ENCODE measurements at places on chromosomes 12 and 14.

GRCh38 chr12:5047729-5048128, 4.0 kb downstream of the KCNA5 start:
- no peak for DNase-seq

GRCh38 chr12:118714051-118714460, 267.3 kb upstream of the SRRM4 start:
- DNase-seq = peak; percentile 84

- DNase-seq = no peak
Observed at GRCh38 chr12:97960225-97960624, 497.6 kb downstream of the RMST start.

DNA sequence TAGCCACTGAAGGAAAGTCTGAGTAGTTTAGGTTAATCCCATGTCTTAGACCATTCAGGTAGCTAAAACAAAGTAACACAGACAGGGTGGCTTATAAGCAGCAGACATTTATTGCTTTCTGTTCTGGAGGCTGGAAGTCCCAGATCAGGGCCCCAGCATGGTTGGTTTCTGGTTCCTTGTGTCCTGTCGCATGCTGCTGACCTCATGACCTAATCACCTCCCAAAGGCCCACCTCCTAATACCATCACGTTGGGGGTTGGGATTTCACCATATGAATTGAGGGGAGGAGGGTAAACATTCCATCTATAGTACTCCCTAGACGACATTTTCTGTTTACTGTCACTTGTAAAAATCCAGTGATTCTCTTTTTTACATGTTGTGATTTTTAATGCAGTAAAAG, 148.6 kb downstream of the FBXL14 start:
- no peak for DNase-seq

DNA sequence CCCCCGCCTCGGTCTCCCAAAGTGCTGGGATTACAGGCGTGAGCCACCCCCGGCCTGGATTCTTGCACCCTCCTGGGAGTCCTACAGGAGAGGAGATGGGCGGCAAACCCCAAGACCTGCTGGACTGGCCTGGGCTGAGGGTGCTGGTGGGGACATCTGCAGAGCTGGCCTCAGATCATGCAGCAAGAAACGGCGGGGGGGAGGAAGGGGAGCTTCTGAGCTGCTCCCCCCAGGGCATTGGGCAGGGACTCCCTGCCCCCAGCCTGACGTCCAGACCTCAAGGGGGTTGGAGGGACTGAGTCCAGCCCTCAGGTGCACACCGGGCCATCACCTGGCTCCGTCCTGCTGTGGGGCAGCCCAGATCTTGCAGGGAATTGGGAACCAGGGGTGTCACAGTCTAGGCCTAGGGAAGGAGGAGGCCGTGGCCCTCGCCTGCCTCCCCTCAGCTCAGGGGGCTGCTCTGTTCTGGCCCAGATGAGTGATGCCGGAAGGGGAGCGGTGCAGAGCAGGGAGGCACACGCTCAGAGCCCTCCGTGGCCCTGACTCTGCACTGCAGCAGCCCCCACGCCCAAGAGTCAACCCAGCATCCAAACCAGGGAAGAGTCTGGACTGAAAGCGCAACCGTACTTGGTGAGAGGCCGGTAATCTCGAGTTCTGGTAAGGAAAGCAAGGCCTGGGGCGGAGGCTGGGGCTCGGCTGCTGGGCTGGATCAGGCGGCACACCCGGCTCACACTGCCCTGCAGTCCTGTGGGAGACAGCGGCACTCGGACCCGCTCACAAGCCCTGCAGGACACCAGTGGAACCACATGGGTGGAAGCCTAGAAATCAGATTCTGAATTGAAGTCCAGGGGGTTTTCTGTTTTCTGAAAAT, 8.9 kb upstream of the AMN start:
- DNase-seq = no peak

GRCh38 chr14:75863221-75863620, 118.6 kb downstream of the TGFB3 start:
- DNase-seq = no peak

DNA sequence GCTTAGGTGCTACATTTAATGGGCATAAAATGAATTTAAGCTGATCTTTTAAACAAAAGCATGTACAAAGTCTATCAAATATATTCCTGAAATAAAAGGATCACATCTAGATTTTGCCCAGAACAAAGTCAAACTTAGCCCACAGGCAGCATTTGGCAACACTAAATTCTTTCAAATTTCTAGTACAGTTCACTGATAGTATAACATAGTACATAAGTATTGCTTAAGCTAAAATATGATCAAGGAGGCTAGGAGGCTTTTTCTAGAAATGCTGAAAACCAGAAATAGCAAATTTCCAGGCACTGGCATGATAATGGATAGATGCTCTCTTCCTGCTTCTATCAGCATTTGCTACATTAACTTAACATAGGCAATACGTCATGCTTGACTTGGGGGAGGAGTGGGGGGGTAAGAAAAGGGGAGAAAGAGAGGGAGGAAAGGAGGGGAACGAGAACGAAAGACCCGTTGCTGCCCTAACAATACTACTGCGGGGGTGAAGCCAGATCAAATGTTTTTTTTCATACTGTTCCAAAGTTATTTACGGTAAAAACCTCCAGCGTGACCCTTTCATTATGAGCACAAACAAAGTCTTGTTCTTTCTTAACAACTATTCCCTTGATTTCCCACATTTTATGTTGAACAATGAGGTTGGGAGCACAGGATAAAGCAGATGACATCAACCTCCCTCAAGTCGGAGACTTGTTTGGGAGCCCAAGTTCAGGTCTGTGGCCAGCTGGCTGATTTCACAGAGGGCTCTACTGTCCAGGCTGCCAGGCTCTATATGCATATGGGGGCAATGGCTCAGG, 10.6 kb downstream of the TMED10 start:
- DNase-seq = no peak

- no peak for DNase-seq
Observed at GRCh38 chr14:87686746-87687145, 306.2 kb downstream of the GALC start.

GRCh38 chr14:93688820-93689219, 99.5 kb downstream of the PRIMA1 start:
- DNase-seq = no peak

DNA sequence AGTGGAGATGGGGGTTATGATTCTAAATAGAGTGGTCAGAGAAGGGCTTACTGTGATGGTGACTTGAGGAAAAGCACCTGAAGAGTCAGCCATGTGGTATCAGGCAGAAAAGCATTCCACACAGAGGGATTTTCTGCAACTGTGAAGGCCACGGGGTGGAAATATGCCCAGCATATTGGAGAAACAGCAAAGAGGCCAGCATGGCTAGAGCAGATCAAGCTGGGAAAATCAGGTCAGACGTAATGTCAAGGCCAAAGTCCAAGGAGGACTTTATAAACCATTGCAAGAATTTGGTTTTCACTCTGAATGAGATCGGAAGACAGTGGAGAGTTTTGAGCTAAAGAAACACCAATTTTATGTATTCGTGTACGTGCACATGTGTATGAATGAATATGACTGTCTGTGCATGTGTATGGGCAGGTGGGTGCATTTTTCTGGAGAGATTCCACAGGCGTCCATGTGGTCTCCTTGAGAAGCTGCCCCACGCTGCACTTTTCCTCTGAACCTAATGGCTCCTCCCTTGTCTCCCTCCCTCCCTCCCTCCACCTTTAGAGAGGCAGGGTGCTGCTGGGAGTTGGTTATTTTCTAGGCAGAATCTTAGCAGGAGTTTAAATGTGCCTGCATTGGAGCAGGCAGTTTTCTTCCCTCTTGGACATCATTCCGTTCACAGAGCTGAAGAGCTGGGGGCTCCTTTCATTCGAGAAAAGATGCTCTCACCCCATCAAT, 97.4 kb upstream of the PPP4R3A start:
- no peak for DNase-seq

DNA sequence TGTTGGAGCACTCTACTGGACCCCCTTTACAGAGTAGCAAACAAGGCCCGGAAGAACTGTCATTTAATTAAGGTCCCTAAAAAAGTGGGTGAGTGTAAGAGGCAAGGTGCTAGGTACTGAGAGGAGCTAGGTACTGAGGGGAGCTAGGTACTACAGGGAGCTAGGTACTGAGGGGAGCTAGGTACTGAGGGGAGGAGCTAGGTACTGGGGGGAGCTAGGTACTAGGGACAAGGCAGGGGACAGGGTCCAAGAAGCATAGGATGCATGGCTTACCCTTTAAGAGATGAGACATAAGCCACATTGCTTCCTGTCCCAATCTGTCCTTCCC, 4.9 kb downstream of the KRT5 start:
- DNase-seq = no peak

- DNase-seq = peak; percentile 23
Observed at GRCh38 chr12:3751151-3752095, 1.5 kb downstream of the CRACR2A start.

GRCh38 chr12:77003914-77004313, 61.5 kb downstream of the E2F7 start:
- no peak for DNase-seq

DNA sequence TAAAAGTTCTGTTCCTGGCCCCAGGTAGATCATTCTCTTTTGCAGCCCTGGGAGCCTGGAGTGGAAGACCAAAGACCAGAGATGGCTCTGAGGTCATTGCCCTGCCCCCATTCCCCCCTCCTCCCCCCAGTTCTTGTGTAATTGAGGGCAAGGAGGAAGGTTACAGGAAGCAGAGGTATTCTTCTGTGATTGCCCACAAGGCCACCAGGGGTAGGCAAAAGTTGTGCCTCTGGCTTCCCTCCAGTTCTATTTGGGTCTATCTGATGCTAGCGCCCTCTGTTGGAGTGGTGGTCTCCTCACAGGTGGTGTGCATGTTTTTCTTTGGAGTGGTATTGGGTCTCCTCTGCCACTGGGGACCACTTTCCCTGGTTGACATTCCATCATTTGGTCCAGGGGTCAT, 41.2 kb upstream of the CRY1 start:
- DNase-seq = peak; percentile 66

DNA sequence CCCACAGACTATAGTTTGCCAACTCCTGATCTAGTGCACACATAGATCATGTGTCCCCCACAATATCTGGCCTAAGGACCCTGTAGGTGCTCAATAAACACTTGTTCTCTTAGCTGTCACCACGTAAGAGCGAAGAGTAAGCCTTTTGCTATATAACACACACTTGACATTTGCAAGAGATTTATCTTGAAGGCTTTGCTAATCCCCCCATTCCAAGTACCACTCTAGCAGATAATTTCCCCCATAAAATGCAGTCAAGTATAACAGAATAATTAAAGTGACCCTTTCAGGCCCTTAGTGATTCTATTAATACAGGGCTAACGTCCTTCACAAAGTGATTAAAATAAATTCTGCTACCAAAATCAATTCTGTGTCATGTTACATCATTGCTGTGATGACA, 87.5 kb downstream of the PLXNC1 start:
- DNase-seq = no peak

DNA sequence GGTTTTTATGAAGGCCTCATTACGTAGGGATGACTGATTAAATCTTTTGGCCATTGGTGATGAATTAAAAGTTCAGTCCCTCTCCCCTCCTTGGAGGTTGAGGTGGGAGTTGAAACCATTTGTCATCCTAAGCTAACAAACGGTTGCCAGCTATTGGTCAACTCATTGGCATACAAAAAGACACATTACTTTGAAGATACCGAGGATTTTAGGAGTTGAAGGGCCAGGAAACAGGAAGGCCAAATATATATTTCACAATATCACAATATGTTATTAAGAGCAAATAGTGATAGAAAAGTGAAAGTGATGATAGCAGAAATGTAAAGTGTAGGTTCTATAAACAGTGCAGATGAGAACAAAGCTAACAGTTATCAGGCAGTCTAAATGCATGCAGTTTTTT, 24.4 kb downstream of the RCOR1 start:
- no peak for DNase-seq

GRCh38 chr12:106892075-106892474, 63.6 kb upstream of the TMEM263 start:
- no peak for DNase-seq

DNA sequence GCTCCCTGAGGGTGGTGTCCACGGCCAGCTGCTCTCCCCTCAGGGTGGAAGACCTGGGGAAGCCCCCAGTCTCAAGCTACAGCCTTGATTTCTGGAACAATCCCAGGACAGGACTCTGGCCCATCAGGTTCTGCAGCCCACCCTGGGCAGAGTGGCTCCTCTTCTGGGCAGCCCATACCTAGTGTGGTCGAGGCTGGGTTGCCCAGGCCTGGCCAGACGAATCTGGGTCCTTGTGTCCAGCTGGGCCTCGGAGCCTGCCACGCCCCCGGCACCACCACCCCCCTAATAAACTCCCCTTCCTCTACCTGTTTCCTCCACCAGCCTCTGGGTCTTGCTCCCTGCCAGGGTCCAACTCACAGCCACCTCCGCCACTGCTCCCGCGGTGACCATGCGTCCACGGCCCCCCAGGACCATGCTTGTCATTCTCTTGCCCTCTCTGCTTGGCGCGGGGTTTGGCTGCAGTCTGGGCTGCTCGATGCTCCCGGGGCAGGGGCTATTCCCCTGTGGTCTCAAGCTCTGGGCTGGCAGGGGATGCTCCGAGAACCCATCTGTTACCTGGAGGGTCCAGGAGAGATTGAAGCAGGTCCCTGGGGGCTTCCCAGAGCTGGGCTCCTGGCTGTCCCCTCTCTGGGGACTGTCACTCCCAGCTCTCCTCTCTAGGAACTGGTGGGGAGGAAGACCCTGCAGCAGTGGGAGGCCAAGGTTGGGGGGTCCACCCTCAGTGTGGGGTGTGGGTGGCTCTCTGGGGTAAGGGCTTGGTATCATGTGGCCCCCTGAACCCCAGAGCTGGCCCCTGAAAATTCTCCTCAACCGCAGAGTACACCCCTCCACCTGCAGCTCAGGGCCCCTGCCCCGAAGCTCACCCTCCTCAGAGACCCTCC, 8.7 kb upstream of the GPR132 start:
- DNase-seq = no peak

DNA sequence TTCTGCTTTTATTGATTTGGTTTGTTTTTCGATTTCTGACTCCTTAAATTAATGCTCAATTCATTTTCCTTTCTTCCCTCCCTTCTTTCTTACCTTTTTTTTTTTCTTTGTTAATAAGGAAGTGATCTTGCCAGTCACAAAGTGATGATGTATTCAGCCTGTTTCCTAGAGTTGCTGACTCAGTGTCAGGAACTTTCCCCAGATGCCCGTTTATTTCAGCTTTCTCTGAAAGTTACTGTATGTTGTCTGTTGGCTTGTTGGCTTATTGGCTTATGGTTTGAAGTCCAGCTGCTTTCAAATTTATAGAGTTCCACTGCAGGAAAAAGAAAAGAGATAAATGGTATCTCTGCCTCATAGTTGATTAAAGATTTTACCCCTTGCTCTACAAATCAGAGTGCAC, 12.4 kb upstream of the SLC6A15 start:
- no peak for DNase-seq

DNA sequence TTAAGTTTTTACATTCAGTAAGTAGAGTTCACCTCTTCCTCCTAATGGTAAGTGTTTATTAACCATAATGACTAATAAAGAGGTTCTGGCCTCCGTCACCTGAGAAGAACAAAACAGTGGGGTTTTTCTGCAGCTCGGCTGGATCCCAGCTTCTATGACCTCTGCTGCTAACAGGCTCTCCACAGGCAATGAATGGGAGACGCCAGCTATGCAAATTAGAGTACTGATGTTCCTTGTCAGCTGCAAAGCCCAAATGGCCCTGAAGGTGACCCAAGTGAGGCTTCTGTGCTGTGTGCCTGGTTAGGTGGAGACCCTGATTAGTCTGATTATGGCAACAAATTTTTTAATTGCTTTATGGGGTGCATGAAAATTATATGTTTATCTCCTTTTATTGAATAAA, 218.1 kb downstream of the APAF1 start:
- no peak for DNase-seq

GRCh38 chr12:28088566-28089272, 101.5 kb upstream of the CCDC91 start:
- no peak for DNase-seq

GRCh38 chr14:64789696-64790095, 85.5 kb downstream of the PLEKHG3 start:
- no peak for DNase-seq
